Bronchial smooth muscle cell (primary cell): ENCODE measurements at places on chromosomes 5 and 9. TPM values are rescaled to one million over a fixed set of nuclear protein-coding genes. Genes with fewer than 3 reads are reported as not detected.

FCN1 gene
- total RNA-seq: not detected in 2 replicates

PITX1 gene
- 0.47 and 4.1 TPM in 2 replicates for total RNA-seq

ADAMTS12 gene
- 4.3 and 9.8 TPM in 2 replicates for total RNA-seq

ALDH1A1 gene
- 7.7 and 10.1 TPM in 2 replicates for total RNA-seq

MSX2 gene
- 0.79 and 6.6 TPM in 2 replicates for total RNA-seq

MYORG gene
- 0.43 and 0.63 TPM in 2 replicates for total RNA-seq

DIPK1B gene
- total RNA-seq: 0.69 and 1.1 TPM in 2 replicates

PCDHB3 gene
- total RNA-seq: 0.16 and 0.52 TPM in 2 replicates

ZNF782 gene
- total RNA-seq: 1.3 and 2.4 TPM in 2 replicates

CNTFR gene
- total RNA-seq: not detected in 2 replicates

STK32A gene
- 0.09 and 0.32 TPM in 2 replicates for total RNA-seq

RNF180 gene
- 0.26 and 0.63 TPM in 2 replicates for total RNA-seq

KCNV2 gene
- not detected in 2 replicates for total RNA-seq

GBGT1 gene
- 1.3 and 5.7 TPM in 2 replicates for total RNA-seq

AIF1L gene
- total RNA-seq: 0.16 and 6.8 TPM in 2 replicates
